ENCODE measurements at places on chromosomes 3 and 15.

GRCh38 chr3:99945328-99945995 lies 127.8 kb downstream of the CMSS1 start:
- DNase-seq, result peak; percentile 54

DNA sequence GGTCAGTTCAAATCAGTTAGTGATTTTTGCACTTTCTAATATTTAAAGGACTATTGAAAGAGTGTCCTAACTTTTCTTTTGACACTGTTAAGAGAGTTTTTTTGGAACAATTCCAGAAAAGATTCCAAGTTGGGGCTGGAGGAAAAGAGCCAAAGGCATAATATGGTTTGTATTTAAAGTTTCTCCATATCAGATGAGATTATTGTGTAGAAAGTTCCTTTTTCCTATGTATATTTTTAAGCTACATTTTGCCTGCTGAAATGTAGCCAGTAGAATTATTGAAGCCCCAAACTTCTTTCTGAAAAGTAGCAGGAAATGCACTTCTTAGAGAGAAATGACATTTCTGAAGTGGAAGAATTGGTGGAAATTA lies 136.5 kb upstream of the TSC22D2 start:
- no peak for DNase-seq

DNA sequence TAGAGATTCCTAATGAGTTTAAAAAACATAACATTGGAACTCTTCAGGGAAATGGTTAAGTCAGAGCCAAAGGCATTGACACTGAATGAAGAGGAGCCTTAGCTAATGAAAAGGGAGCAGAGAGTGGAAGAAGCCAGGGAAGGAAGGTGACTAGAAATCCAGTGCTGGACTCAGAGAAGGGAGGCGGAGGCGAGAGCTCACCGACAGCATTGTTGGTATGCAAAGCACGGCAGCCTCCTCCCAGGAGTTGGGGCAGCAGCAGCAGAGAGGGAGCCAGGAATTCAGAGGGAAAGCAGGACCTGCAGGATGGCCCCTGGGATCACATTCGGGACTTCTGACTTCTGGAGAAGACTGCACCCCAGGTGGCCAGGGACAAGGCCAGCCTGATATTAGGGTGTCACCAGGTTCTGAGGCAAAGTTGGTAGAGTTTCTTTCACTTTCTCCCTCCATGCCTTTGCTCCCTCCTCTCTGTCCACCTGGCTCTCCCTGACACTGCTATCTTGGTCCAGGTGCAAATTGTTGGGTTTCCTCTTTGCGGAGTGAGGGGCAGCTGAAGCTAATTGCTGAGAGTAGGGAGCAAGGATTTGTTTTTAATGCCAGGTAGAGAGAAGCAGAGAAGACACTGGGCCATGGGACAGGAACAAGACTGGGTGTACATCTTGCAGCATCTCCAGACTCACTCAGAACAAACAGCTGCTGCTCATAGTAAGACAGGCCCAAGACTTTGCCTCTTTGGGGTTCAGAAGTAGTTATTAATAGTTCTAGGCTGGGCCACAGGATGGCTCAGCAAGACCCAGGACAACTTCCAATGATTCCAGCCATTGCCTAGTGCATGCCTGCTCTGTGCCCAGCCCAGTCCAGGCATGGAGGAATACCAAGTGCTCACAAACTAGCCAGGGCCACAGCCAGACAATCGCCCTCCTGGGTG lies 157.9 kb downstream of the TLE3 start:
- no peak for DNase-seq

- DNase-seq, result no peak
These were observed 20.2 kb downstream of the ADGRG7 start for GRCh38 chr3:100629421-100630127.

DNA sequence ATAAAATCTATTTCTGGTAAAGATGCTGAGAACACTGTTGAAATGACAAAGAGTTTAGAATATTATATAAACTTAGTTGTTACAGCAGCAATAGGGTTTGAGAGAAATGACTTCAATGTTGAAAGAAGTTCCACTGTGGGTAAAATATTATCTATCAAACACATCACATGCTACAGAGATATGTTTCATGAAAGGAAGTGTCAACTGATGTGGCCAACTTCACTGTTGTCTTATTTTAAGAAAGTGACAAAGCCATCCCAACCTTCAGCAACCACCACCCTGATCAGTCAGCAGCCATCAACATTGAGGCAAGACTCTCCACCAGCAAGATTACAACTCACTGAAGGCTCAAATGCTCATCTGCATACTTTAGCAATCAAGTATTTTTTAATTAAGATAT lies 20.2 kb downstream of the TMEM39A start:
- no peak for DNase-seq

- no peak for DNase-seq
These were observed 25.5 kb downstream of the FAN1 start for GRCh38 chr15:30929064-30929669.

DNA sequence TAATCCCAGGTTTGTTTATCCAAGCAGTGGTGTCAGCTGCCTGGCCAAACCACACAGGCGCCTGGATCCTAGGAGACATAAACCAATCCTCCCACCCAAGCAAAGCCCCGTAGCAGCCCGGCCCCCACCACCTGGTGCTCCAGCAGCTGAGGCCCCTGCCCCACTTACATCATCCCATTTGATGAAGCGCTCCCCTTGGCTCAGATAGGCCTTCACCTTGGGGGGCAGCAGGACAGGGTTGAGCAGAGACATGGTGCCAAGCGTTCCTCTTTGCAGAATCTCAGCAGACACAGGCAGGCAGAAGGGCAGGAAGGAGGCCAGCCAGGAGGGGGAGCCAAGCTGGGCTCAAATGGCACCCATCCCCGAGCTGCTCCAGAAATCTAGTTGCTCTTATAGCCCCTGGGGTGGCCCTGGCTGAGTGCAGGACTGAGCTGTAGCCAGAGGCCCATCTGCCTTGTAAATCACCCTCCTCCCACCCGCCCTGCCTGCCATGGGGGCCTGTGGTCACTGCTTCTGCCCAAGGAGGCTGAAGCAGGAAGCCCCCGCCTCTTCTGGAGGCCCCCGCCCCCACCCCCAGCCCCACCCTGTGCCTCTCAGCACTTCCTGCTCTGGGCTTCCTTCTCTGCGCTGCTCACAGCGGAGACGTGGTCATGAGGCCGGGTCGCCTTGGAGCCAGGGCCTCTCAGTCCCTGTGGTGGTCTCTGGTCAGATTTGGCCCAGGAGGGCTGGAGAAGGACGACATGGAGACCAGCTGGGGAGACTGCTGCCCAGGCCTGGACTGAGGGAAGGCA lies at the start of gene PLCB2:
TSS of gene PLCB2 (minus strand) at position 515 of the 791 bp plus-strand sequence. CDS start at position 252, 263 bp downstream.
- DNase-seq, result no peak

DNA sequence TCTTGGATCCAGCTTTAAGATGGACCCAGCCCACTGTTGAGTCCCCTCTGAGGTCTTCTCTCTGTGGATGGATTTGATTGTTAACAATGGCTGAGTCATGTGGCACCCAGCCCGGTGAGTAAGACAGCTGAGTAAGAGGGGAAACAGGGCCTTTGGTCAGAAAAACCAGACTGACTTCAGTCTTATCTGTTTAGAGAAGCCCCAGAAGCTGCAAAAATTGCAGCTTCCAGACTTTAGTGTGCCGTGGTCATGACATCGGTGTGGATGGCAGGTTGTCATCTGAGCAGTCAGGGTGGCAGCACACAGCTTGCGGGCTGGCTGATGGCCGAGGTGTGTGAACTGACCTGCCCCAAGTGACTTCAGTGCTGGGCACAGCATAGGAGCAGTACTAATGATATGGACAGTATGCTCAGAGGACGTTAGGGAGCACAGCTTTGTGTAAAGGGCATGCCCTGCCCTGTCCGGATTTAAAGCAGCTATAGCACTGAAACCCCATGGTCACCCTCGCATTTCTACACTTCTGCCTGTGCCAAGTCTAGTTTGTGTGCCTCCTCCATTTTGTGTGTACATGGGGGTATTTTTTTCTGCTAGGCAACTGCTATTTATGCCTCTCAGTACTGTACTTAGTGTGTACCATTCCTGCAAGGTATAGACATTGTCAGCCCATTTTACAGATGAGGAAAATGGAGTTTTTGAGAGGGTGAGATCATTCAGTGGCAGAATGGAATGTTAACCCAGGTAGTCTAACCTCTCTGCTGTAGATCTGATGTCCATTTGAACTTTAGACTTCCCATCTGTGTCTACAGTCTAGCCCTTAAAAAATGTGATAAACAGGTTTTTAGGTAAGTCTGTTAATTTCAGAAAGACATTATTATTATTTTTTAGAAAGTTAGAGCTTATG lies 44.4 kb downstream of the FLNB start:
- DNase-seq, result peak; percentile 97

DNA sequence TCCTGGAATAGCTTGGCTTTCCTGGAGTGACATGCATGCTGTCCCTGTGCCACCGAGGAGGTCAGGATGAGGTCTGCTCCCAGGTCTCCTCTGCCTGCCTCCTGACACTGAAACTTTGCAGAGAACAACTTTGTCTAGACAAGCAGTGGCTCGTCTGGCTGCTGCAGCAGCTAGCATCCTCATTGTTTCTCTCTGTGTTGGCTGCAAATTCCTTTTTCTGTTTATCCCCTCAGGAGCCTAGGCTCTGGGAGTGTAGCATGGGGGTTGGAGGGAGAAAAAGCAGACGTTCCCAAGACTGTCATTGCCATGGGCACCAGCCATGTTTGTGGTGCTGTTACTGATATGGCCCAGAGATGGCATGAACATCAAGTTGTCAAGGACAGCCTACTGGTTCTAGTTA lies 208.7 kb upstream of the LRIG1 start:
- DNase-seq, result no peak

DNA sequence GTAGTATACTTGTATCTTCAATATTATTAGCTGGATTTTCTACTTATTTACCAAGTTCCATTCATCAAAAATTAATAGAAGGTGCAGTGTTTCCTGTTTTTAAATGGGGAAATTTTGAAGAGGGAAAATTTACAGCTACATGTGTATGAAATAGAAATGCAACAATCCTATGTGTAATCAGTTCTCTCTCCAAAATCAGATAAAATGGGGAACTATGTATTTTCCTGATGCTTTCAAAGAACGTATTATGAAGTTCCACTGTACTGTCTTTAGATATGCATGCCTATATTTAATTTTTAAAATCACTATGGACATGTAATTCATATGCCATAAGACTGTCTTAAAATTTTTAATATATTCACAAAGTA lies 43.4 kb downstream of the DCUN1D1 start:
- DNase-seq, result no peak

- peak; percentile 97 for DNase-seq
These were observed 109.7 kb upstream of the GALNT15 start for GRCh38 chr3:16064642-16065414.

- no peak for DNase-seq
These were observed 21.9 kb downstream of the CYP8B1 start for GRCh38 chr3:42853739-42854302.

DNA sequence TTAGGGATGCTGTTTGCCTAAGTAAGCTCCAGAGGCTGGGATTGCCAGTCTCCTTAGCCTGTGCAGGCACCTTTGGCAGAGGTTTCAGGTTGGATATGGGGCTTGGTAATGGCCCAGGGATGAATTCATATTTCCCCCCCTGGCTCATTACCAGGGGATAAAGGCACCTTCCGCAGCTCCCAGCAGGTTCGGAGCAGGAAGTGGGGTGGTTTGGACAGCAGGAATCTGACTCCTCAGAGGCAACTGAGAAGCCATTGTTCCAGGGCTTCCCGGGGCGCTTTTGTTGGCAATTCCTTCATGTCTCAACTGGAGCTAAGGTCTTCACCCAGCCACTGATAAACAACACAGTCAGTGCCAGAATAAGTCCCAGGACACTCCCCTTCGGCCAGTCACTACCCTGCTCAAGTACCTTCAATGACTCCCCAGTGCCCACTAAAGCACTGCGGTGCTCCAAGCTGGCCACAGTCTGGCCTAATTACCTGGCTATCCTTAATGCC lies 85.3 kb upstream of the SLC6A6 start:
- DNase-seq, result no peak
